KBM-7 (cell line): ENCODE measurements at places on chromosomes 1 and 21.

- no peak for DNase-seq
Measured at GRCh38 chr1:156086256-156086662, 4.0 kb upstream of the MEX3A start.

DNA sequence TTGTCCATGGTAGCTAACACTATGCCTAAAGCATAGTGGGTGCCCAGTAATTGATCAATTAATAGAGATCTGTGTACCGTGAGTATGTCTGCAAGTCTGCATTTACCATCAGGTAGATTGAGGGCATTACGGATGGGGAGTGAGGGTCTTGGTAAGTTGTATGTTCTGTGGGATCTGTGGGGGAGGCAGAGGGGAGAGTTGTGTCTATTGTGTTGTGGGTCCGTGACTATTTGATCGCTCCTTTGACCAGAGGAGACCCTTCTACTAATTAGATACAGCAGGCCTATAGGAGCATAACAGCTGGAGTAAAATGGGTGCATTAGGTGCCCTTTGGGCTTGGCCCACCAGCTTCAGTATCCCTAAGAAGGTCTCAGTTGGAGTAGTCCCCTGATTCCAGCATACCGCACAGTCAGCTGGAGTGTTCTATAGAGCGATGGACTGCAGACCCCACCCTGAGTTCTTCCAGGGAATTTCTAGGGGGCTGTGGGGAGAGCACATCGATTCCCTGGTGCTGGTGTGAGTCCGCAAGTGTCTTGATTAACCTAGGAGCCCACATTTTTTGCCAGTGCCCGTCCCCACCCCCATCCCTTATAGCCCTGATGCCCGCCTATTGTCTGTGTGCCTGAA lies 55.9 kb downstream of the RHBG start:
- no peak for DNase-seq

DNA sequence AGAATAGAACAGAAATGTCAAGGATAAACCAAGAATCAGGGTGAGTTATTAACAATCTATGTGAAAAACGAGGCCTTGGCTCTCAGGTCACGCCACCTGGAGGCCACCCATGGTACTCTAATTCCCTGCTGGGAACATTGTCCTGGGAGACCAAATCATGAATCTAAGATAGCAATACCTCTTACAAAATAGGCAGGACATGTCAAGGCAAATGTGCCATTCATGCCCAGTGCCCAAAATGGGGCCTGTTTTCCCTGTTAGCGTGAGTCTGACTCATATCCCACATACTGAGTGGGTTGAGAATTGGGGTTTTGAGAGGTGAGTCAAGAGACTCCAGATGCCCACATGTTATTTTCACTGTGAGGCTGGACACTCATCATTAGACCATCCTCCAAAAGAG lies 380.8 kb downstream of the HHIPL2 start:
- DNase-seq: peak; percentile 43

- DNase-seq: no peak
Measured at GRCh38 chr1:67552336-67552759, 122.1 kb upstream of the SERBP1 start.

- no peak for DNase-seq
Measured at GRCh38 chr1:68454534-68454933, 4.8 kb upstream of the RPE65 start.

GRCh38 chr1:40651138-40651857 lies 14.2 kb downstream of the RIMS3 start:
- DNase-seq: peak; percentile 27

DNA sequence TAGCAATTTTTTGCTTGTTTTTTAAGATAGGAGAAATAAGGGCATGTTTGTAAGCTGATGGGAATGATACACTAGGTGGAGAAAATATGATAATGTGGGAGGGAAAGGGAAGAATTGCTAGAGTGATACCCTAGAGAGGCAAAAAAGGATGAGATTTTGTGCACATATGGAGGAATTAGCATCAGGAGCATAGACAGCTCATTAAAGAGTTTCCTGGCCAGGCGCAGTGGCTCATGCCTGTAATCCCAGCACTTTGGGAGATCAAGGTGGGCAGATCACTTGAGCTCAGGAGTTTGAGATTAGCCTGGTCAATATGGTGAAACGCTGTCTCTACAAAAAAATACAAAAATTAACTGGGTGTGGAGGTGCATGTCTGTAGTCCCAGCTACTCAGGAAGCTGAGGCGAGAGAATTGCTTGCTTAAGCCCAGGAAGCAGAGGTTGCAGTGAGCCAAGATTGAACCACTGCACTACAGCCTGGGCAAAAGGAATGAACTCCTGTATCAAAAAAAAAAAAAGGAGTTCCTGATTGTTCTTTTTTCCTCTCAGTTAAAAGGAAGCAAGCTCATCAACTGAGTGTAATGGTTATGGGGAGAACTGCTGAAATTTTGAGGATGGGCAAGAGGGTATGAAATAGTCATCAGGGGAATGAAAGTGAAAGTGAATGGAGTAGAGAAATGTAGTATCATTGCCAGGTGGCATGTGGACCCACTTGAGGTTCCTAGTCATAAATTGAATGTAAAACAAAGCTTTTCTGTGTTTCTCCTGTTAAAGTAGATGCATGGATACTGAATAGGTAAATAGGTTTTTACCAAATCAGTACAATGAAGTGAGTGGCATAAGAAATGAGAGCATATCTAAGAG lies 35.5 kb downstream of the SH3GLB1 start:
- peak; percentile 7 for DNase-seq

- DNase-seq: peak; percentile 40
Measured at GRCh38 chr1:193111641-193112090, 6.5 kb upstream of the GLRX2 start.

- no peak for DNase-seq
Measured at GRCh38 chr1:218463194-218464156, 118.3 kb downstream of the TGFB2 start.

DNA sequence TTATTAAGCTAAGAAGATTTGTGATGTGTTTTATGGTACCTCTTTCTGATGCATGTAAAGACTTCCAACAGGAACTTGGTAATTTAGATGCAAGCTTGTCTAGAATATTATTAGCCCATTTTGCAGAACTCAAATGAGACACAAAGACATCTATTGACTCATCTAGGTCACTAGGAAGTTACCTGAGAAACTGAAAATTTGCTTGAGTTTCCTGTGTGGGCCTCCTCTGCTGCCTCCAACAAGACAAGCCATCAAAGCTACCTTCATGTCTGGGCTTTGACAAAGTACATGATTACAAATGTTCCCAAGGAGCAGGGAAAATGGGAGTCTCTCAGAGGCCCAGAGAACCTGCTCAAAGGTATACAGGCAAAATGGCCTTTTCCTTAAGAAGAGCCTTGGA lies 5.6 kb downstream of the RUNX1 start:
- DNase-seq: no peak

DNA sequence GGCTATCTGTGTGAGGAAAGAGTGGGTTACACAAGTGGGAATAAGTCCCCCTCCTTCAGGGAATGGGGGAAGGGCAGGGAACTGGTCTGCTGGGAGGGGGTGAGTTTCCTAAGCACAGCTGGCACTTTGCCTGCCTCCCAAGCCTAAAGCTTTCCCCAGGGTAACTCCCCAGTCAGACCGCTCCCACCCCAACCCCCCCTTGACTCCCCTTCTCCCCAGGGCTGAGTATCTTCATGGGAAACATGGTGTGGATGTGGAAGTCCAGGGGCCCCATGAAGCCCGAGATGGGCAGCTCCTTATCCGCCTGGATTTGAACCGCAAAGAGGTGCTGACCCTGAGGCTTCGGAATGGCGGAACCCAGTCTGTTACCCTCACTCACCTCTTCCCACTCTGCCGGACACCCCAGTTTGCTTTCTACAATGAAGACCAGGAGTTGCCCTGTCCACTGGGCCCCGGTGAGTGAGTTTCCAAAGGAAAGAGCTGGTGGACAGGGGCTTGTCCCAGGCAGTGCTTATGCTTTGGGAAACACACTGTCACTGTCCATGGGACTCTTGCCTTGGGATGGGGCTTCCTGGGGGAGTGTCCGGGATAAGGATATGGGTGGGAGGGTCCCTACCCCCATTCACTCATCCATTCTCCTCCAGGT lies 14.9 kb downstream of the MOV10 start:
- DNase-seq: no peak

DNA sequence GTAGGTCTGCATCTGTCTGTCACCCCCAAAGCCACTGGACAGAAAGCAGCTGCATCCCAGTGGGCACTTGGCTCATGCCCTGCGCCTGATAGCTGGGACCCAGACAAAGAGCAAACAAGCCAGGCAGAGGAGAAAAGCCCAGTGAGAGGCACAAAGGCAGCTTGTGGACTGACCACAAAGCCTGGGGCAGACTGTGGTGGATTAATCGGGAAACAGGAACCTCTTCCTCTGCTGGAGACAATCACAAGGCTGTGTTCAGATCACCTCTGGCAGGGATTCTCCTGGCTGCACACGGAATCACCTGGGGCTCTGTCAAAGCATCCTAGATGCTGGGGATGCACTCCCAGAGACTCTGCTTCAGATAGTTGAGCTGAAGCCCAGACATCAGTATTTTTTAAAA lies 15.2 kb upstream of the GJB5 start:
- no peak for DNase-seq

GRCh38 chr1:25844536-25845337 lies 14.5 kb downstream of the AUNIP start:
- no peak for DNase-seq

- no peak for DNase-seq
Measured at GRCh38 chr1:228547464-228547792, 60.2 kb downstream of the RNF187 start.
